ENCODE measurements at places on chromosomes 5 and 9. TPM values are rescaled to one million over a fixed set of nuclear protein-coding genes. Genes with fewer than 3 reads are reported as not detected.

Gene SNCB
- not detected for total RNA-seq

Gene AP3B1
- total RNA-seq, result 27.4 TPM

Gene MUSK
- total RNA-seq, result not detected

Gene NDOR1
- total RNA-seq, result 2.6 TPM

Gene MYOZ3
- total RNA-seq, result not detected

Gene CDC20B
- not detected for total RNA-seq

Gene GPRIN1
- total RNA-seq, result 2.8 TPM

Gene C7
- total RNA-seq, result not detected

Gene LPAR1
- 16.8 TPM for total RNA-seq

Gene SCAMP1
- 58.7 TPM for total RNA-seq

Gene LURAP1L
- 56.5 TPM for total RNA-seq

Gene SNCAIP
- total RNA-seq, result not detected

Gene DIRAS2
- total RNA-seq, result not detected

Gene IL5
- not detected for total RNA-seq

Gene GFRA3
- not detected for total RNA-seq

Gene SLCO4C1
- total RNA-seq, result 0.38 TPM

Gene LOX
- total RNA-seq, result 1.4 TPM

Gene CCDC152
- total RNA-seq, result under 0.01 TPM

Gene GRM6
- not detected for total RNA-seq

Gene CDH9
- not detected for total RNA-seq

Gene AK8
- total RNA-seq, result 0.26 TPM

Gene PRRX2
- not detected for total RNA-seq

Gene IFNK
- not detected for total RNA-seq

Gene ARRDC1
- 136 TPM for total RNA-seq

Gene PAIP1
- 136 TPM for total RNA-seq

Gene ARID3C
- total RNA-seq, result 0.26 TPM

Gene ZFR
- total RNA-seq, result 65.0 TPM

Gene CNTFR
- not detected for total RNA-seq

Gene NMUR2
- total RNA-seq, result not detected

Gene ZNF483
- 0.26 TPM for total RNA-seq

Gene NUTM2F
- total RNA-seq, result not detected

Gene DAB2
- 0.51 TPM for total RNA-seq

Gene PCDHA13
- total RNA-seq, result 0.26 TPM

Gene MARCOL
- total RNA-seq, result not detected

Gene FGF18
- not detected for total RNA-seq

Gene CREB3
- 57.9 TPM for total RNA-seq

Gene SH3TC2
- total RNA-seq, result 4.0 TPM

Gene PCDHGB1
- under 0.01 TPM for total RNA-seq

All from bronchial epithelial cell (primary cell).